ENCODE measurements at places on chromosomes 3 and 15.

DNA sequence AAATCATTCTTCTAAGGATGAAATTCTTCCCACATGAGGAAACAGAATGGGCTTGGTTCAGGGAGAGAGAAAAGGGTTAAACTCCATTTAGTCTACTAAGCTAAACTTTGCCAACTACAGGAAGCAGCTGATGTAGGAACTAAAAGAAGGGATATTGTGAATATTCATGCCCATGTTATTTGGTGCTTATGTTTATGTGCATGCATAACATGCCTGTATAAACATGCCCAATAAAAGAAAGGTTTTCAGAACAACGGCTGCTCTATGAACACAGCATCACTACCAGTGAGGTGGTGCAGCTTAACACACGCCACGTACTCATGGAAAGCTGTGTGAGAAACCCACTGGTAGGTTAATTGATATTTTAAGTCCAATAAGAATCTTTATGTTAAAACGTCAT, 59.4 kb upstream of the VGLL4 start:
- no peak for DNase-seq

DNA sequence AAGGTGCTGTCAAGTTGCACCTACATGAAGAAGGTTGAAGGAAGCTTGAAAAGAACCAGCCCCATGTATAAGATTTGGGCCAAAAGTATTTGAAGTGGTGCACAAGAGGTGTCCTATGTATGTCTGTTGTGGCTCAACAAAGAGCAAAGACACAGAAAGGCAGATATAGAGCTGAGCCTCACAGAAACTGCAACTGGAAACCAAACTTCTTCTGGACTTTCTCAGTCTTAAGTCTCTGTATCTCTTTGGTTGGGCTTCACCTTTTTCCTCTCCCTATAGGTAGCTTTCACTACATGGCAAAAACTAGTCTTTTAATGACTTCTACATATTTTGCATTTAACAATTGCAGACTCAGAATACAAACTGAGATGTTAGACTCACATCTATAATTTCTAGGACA, 8.8 kb upstream of the CMC1 start:
- DNase-seq: no peak

GRCh38 chr3:58041182-58041825, 33.1 kb downstream of the FLNB start:
- no peak for DNase-seq

DNA sequence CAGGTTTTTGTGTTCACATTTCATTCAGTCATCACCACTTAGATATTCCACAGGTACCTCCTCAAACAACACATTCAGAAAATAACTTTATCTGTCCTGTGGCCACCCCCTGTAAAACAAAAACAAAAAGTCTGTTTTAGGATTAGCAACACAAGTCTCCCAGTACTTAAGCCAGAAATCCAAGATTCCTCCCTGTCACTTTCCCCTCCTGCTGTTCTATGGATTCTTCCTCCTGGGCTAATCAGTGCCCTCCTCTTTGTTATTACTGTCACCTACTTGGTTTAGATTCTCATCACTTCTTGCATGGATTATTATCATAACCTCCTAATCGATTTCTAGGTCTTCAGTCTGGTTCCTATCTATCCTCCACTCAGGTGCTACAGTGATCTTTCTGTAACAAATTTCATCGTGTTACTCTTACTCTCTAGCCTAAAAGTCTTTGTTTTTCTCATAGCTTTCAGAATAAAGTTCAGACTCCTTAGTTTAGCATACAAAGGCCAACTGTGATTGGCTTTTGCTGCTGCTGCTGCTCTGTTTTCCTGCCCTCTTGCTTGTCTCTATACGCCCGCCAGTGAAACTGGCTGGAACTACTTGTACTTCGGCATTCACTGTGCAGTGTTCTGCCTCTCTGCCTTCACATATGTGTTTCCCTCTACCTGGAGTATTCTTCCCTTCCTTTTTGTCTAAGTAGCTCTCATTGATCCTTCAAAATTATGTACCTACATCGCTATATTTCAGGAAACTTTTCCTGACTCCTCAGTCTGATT, 32.2 kb downstream of the PPP2R3A start:
- no peak for DNase-seq

DNA sequence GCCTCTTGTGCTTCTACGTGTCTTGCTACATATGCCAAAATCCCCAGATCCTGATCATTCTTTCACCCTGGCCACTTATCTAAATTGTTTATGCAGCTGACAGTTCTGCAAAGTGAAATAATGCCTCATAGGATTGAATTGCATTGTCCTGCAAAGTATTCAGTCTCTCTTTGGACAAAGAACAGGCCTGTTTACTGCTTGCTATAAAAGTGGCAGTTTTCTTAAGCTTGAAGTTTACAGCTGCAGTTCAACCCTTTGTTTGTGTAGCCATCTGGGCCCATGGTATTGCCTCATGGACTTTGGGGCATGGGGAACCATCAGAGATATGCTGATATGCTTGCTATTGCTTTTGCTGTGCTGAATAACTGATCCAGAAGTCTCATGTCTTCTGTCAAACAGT, 523.2 kb downstream of the OTOL1 start:
- no peak for DNase-seq

- DNase-seq: no peak
These were observed 29.8 kb upstream of the PLXNA1 start for GRCh38 chr3:126952983-126953660.

Data from fibroblast of mammary gland (primary cell).